ENCODE measurements at places on chromosomes 6 and 20. TPM values are rescaled to one million over a fixed set of nuclear protein-coding genes. Genes with fewer than 3 reads are reported as not detected.

GRCh38 chr20:46012921-46013320 lies 4.2 kb downstream of the MMP9 start:
- DNase-seq, result no peak

- no peak for DNase-seq
Measured at GRCh38 chr20:60372822-60373221, 414.6 kb downstream of the CDH26 start.

DNA sequence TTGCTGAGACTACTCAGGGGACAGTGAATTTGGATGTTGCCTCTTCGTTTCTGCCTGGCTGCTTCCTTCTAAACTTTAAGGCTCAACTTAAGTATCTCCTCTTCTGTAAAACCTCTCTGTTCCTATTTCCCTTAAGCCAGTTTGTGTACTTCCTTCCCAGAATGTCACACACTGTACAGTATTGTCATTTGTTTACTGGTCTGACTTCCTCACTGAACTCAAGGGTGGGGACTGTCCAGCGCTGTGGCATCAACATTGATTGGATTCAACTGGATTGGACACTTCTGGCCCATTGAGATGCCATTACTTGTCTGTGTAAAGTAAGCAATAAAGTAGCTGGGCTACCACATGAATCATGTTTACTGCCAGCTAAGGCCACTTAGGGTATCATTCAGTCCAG lies 69.7 kb downstream of the ANKS1A start:
- no peak for DNase-seq

DNA sequence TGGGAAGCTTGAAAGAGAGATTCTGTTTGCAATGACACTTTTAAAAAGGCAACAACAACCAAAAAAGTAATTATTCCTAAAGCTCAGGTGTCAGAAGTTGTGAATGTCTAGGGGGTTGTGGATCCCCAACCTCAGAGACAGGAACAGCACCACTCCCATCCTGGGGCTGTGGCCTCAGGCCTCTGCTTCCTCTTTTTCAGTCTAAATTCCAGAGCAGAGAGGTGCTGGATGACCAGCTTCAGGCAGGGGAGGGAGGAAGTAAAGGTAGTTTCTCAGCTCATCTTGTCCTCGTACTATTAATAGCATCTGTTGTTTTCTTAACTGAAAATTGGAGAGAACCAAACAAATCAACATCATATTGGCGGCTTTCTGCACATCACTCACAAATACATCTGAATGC lies 8.3 kb downstream of the NT5E start:
- DNase-seq, result no peak

- peak; percentile 16 for DNase-seq
Measured at GRCh38 chr6:35487658-35488516, 9.0 kb downstream of the TEAD3 start.

DNA sequence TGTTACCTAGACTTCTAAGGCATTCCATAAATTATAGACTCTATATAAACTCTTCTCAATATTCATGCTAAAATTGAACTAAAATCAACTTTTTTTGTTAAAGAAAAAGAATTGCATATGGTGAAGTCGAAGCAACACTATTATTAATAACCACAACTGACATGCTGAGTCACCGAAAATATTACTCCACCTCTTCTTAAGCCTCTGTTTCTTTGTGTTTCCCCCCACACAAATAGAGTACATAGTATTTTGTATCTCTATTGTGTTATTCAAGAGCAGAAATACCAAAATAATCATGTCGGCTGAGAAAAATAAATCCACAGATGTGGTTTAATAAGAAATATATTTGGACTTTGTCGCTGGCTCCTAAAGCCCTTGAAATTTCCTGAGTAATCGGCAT lies 23.8 kb downstream of the TFB1M start:
- DNase-seq, result no peak

DNA sequence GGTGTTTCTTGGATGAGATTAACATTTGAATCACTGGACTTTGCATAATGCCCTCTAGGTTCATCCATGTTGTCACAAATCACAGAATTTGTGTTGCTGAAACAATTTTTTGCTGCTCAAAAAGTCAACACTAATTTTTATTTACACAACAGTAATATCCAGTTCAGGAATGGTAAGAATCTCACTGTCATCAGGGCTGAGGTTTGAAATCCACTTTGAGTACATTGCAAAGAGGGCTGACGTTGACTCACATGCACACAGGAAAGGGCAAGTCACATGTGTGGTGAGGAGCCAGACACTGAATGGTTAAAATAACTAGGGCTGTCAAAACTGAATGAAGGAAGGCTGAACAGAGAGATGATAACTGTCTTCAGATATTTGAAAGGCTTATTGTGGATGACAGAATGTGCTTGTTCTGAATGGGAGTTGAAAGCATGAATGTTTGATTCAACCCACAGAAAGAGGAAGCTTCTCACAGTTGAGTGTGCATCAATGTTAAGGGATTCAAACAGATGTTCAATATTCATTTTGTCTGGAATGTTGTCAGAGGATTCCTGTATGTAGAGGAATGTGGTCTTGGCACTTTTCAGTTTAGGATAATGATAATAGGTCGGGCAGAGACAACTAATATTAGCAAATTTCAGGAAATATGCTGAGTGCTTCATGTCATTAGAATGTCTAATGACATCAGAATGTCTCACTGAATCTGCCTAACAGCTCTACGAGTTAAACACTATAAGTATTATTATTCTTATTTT lies 3.6 kb upstream of the ADGRG6 start:
- DNase-seq, result no peak

GRCh38 chr20:1934721-1935573 lies 39.7 kb downstream of the SIRPA start:
- DNase-seq, result peak; percentile 74

DNA sequence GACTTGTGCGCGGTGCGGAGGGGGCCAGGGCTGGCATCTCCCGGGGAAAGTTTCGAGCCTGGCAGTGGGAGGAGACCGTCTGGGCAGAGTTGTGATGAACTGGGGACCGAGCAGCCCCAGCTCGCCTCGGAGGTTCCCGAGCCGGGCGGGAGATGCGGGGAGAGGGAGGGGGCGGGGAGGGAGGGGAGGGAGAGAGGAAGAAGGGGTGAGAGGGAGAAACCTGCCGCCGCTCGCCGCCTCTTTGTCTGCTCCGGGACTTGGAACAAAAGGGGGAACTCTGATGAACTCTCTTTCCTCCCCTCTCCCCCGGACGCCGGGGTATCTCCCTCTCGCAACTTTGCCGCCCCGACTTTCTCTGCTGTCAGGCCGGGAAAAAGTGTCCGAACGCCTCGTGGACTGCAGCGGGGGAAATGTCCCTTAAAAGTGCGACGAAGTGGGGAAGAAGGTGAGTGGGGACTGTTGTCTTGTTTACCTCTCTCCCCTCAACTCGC lies 72.7 kb downstream of the SOX4 start:
- DNase-seq, result peak; percentile 20

DNA sequence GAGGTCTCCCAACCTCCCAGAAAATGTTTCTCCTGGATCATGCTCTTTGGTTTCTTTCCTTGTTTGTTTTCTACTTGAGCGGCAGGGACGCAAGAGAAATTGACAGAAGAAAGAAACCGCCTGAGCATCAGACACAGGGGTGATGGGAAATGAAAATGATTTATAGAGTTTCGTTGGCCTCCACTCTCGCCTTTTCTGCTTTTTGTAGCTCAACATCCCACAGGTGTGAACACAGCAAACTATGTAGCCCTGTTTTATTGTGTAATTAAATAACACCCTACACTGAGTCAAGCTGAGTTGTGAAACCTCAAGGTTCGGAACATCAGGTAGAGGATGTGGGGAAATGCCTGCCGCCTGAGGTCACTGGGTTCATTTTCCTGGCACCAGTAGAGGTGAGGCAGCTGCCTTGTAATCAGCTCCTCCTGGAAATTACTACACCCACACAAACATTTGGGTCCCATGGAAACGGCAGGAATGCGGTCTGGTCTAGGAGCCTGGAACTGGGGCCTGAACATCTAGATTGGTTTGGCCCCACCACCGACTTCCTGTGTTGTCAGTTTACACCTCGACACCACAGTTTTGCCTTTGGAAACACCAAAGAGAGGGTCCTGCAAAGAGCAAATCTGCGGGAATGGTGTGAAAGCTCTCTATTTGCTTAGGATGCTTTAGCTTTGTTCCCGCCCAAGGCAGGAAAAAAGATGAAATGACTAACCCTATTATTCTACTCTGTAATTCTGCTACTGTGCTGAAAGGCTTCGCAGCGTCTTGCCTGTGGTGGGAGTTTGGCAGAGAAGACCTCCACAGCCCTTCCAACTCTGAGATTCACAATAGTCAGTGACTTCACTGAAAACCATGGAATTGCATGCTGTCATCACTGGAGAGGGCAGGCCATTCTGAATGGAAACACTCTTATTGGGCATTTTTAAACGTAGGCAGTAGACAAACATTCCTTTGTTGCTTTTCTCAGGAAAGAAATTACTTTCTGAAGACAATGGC lies 53.0 kb downstream of the ADAT2 start:
- no peak for DNase-seq

GRCh38 chr6:22807818-22808217 lies 238.5 kb downstream of the HDGFL1 start:
- no peak for DNase-seq

GRCh38 chr20:21437816-21438215 lies 40.5 kb upstream of the NKX2-4 start:
- DNase-seq, result no peak

DNA sequence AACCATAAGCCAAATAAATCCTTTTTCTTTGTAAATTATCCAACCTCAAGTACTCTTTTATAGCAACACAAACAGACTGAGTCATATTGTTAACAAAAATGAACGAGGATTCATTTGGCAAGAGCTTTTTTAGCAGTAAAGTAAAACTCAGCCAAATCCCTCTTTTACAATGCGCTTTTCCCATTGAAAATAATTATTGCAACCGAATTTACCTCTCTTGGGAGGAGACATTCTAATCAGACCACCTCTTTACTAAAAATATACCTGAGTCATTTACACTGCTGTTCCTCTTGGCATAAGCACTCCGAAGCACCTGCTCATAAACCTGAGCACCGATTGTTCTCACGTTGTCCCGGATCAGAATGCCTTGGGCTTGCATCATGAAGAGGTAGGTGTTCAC lies 57.4 kb downstream of the B4GALT5 start:
- no peak for DNase-seq

GRCh38 chr6:1080453-1081337 lies 231.2 kb upstream of the FOXQ1 start:
- no peak for DNase-seq

DNA sequence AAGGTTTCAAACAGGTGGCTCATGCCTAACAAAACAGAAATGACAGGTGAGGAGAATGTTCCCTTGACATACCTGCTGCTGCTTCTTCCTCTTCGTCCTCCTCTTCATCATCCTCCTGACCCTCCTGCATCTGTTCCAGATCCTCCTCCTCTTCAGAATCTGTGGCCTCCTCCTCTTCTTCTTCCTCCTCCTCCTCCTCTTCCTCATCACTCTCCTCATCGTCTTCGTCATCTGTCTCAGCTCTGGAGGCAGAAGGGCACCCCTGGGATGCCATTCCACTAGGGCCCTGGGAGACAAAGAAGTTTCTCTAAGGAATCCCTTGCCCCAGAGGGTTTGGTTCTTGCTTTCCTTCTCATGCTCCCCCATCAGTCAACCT lies 2.4 kb upstream of the ZBTB22 start:
- DNase-seq, result no peak

DNA sequence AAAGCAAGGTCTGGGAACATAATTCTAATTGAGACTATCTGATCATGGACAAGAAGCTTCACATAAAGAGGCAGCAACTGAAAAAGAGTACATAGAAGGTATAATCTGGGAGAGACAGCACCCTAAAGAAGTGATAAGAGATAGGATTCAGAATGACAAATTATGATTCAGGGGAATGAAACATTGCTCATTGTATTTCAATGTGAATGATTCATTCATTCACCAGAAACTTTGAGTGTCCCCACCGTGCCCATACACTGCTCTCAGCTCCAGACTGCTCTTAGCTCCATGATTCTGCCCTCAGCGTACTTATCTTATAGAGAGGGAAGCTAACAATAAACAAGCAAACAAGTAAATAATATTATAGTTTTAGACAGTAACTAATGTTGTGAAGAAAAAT lies 329.3 kb upstream of the IRAK1BP1 start:
- no peak for DNase-seq

GRCh38 chr20:37781626-37782025 lies 87.8 kb downstream of the CTNNBL1 start:
- no peak for DNase-seq

- DNase-seq, result no peak
Measured at GRCh38 chr6:133641104-133641503, 247.8 kb upstream of the TCF21 start.

GRCh38 chr6:27865850-27866356 lies 46.3 kb downstream of the OR2B2 start:
- no peak for DNase-seq

- DNase-seq, result no peak
Measured at GRCh38 chr20:62132421-62132820, 10.1 kb downstream of the LSM14B start.

- DNase-seq, result peak; percentile 48
Measured at GRCh38 chr20:49344975-49345374, 67.1 kb upstream of the ZNFX1 start.

DNA sequence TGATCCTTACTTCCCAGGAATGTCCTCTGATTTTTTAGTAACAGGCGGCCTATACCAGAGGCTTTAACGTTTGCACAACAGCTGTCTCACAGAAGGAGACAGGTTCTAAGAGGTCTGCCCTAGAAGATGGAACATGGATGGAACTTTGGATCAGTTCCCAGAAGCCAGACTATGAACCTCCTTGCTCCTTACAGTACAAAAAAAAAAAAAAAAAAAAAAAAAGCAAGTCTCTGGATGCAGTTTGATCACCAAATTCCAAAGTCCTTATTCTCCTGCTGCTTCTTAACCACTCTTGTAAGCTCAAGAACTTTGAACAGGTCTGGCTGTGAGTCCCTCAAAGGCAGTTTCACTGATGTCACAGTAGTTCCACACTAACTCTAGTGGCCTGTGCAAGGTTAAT lies 2.0 kb upstream of the TRMT11 start:
- DNase-seq, result no peak

GRCh38 chr20:5797843-5798462 lies 47.8 kb downstream of the SHLD1 start:
- no peak for DNase-seq

GRCh38 chr20:6857927-6858326 lies 90.4 kb downstream of the BMP2 start:
- DNase-seq, result no peak

MYO6 gene
- 5.0 TPM for total RNA-seq

PTK7 gene
- total RNA-seq, result 2.6 TPM

SIRPB1 gene
- total RNA-seq, result 0.27 TPM

ACTR5 gene
- total RNA-seq, result 3.1 TPM

GPR6 gene
- not detected for total RNA-seq

TUBB1 gene
- total RNA-seq, result 0.30 TPM

NMBR gene
- total RNA-seq, result not detected

PACRG gene
- total RNA-seq, result 10.5 TPM

PRRT1 gene
- 1.0 TPM for total RNA-seq

RAMACL gene
- 0.77 TPM for total RNA-seq

PROKR2 gene
- not detected for total RNA-seq

PNLDC1 gene
- 0.33 TPM for total RNA-seq

EDN1 gene
- total RNA-seq, result 5.9 TPM

ADGRF4 gene
- not detected for total RNA-seq

PGC gene
- not detected for total RNA-seq

SNAP25 gene
- total RNA-seq, result 0.22 TPM

MOG gene
- 14.7 TPM for total RNA-seq

SLC35B3 gene
- 6.8 TPM for total RNA-seq
